Muscle of leg (tissue), 16 donors: ENCODE measurements at places on chromosomes 6 and 20.

DNA sequence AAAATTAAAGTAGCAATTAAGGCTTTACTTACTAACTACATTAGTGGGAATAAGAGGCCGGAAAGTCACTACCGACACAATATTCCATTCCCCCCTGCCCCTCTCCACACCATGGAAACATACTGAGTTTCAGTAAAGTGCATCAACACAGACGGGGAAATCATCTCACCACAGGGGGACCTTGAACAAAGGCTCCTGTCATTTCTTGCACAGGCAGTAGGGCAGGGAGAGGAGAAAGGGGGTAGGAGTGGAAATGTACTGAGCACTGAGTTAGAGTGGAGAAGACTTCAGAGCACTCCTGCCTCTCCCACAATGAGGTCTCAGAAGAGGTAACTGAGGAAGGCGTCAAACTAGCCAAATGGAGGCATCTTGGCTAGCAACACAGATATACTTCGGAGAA lies 1426.9 kb upstream of the EYS start:
- no peak for DNase-seq
- no peaks in the 10 kb centered on the region for H3K4me1 ChIP-seq
- H3K4me3 ChIP-seq: no peak overlapping the region

- no peaks in the 10 kb centered on the region for H3K36me3 ChIP-seq
- no peaks in the 10 kb centered on the region for H3K4me1 ChIP-seq
- H3K27ac ChIP-seq: no peak overlapping the region
- peak; percentile 7 for DNase-seq
- no peak overlapping the region for H3K4me3 ChIP-seq
Measured at GRCh38 chr20:52722926-52723688, 249.1 kb upstream of the TSHZ2 start.

DNA sequence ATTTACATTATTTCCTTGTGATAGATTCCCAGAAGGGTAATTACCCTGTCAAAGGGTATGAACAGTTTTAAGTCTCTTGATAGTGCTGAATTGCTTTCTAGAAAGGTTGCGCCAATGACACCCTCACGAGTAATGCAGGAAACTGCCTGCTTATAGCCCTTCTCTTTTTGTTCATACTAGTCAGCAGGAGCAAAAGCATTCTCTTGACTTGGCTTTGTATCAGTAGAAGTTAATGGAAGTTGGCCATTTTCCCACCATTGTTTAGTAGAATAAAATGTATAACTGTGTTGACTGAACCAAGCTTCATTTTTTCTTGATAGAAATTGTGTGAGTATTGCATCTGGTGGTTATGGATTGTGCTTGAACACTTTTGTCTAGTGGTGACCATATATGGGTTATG lies 100.1 kb downstream of the FARS2 start:
- H3K27ac ChIP-seq: no peak overlapping the region
- H3K36me3 ChIP-seq: no peaks in the 10 kb centered on the region
- peak; percentile 82 for DNase-seq
- H3K4me3 ChIP-seq: no peak overlapping the region
- H3K4me1 ChIP-seq: peaks cover 4% of the 10 kb centered on the region

DNA sequence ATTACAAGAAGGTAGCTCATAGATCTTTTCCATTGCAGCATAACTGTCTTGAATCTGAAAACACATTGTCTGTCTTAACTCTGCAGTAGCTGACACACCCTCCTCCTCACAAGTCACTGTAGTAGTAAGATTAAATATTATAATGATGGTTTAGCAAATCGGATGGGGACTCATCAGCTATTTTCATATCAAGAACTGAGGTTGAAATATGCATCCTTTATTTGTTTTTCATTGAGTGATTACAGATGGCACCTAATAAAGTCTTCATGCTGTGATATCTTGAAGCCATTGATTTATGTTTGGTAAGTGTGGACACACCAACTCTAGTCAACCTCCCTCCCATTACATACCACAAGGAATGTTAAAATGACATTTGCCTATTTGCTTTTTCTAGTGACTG lies 267.4 kb upstream of the TAB2 start:
- no peaks in the 10 kb centered on the region for H3K36me3 ChIP-seq
- DNase-seq: no peak
- peaks cover 3% of the 10 kb centered on the region for H3K4me1 ChIP-seq

- no peak for DNase-seq
- H3K27me3 ChIP-seq: peaks cover 54% of the 10 kb centered on the region
- H3K27ac ChIP-seq: no peak overlapping the region
- no peaks in the 10 kb centered on the region for H3K36me3 ChIP-seq
- no peak overlapping the region for H3K4me3 ChIP-seq
- H3K4me1 ChIP-seq: no peaks in the 10 kb centered on the region
Measured at GRCh38 chr6:50834929-50835410, 16.3 kb downstream of the TFAP2B start.

- H3K4me3 ChIP-seq: no peak overlapping the region
- no peaks in the 10 kb centered on the region for H3K36me3 ChIP-seq
- no peak for DNase-seq
- peaks cover 47% of the 10 kb centered on the region for H3K4me1 ChIP-seq
Measured at GRCh38 chr6:24916496-24916895, 19.3 kb downstream of the RIPOR2 start.

DNA sequence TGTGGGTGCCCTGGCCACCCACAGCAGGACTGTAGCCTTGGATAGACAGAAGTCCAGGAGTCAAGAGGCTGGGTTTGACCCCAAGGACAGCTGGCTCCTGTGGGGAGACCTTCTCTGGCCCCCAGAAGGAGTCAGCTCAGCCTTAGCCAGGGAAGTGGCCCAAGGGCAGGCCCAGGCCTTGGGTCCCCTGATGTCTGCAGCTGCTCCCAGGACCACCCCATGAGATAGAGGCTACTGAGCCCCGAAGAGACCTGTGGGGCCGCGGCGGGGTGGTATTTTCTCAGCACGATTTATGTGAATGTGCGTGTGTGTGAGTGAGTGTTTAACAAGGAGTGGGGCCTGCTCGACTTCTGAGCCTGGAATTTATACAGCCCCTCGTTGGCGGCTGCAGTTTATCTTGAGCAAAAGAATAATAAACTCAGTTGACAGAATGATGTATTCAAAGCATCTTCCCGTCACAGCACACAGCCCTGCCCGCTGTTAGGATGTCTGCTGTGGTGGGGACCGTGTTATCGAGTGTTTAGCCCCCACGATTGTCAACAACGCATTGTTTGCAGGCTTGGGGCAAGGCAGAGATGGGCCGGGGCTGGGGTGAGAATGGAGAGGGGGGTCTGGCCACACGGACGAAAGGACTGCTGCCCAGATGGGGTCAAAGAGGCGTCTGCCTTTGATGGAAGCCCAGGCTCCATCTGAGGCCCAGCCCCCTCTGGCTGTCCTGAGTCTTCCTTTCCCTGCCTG lies 163.3 kb downstream of the VEGFA start:
- peaks cover 10% of the 10 kb centered on the region for H3K4me1 ChIP-seq
- no peaks in the 10 kb centered on the region for H3K27me3 ChIP-seq
- no peaks in the 10 kb centered on the region for H3K36me3 ChIP-seq
- no peak overlapping the region for H3K4me3 ChIP-seq
